ENCODE measurements at places on chromosomes 6 and 20. TPM values are rescaled to one million over a fixed set of nuclear protein-coding genes. Genes with fewer than 3 reads are reported as not detected.

GRCh38 chr6:52547647-52548352 lies 29.1 kb downstream of the TRAM2 start:
- no peak for DNase-seq

The CALHM6 gene
- total RNA-seq: 9.5 TPM

- no peak for DNase-seq
Measured at GRCh38 chr6:40630488-40630887, 43.3 kb upstream of the LRFN2 start.

DNA sequence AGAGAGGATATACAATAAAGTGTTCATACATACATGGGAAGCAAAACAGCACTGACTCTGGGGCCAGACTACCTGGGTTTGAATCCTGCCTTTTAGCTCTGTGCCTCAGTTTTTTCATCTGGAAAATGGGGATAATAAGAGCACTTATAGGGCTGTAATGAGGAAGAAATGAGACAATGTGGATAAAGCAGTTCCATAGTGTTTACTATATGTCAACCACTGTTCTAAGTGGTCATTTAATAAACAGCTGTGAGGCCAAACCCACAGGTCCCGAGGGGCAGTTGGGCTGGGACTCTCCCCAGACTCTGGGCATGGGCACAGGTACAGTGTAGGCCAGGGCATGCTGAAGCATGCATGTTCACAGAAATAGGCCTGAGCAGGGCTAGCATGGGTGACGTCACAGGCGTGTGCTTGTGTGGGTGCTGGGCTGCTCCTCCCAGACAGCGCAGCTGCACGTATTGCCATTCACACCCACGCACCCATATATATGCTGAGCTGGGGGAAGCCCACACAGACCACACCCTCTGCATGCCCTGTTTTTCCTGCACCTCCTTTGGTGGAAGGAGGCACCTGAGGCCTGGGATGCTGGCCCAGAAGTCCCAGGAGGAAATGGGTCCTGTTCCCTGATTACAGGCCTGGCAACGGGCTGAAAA lies 3.5 kb upstream of the PLCG1 start:
- no peak for DNase-seq

The SLC12A5 gene
- total RNA-seq: 0.69 TPM

GRCh38 chr6:24760210-24760609 lies 14.5 kb upstream of the GMNN start:
- no peak for DNase-seq

The CDK19 gene
- total RNA-seq: 32.9 TPM

GRCh38 chr20:57693002-57693582 lies 16.7 kb downstream of the PMEPA1 start:
- DNase-seq: no peak

Data from urinary bladder (tissue), 4 donors.